ENCODE measurements at places on chromosomes 3 and 15. TPM values are rescaled to one million over a fixed set of nuclear protein-coding genes. Genes with fewer than 3 reads are reported as not detected.
A peak's percentile ranks its signal among the peaks of the same experiment; 100 is the strongest.

The ZNF280D gene
- 24.9 TPM for total RNA-seq

GRCh38 chr3:11932636-11933035, 71.6 kb upstream of the SYN2 start:
- DNase-seq, result no peak

The RHOV gene
- total RNA-seq, result not detected

GRCh38 chr3:13166243-13167063, 93.2 kb upstream of the IQSEC1 start:
- DNase-seq, result no peak

DNA sequence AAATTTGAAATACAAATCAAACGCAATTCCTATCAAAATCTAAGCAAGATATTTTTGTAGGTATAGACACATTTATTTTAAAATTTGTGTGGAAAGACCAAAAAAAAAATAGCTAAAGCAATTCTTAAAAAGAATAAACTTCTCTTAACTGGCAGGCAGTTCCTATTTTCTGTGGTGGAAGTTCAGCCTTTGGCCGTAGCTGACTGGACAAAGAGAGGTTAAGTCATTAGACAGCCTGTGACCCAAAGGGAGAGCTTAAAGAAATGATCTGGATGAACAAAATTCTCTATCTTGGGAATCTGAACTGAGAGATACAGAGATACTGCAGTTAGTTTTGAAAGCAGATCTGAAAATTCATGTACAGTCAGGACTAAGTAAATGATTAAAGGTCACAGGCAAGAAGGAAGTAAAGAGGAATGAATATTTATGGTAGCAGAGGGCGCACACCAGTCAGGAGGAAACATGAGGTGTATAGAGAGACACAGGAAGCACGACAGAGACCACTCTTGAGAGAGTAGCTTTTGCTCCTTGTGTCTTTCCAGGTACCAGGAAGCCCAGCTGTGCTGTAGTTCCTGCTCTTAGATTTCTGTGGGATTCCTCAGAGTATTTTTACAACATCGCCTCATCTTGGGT, 57.5 kb downstream of the TPRG1 start:
- DNase-seq, result no peak

DNA sequence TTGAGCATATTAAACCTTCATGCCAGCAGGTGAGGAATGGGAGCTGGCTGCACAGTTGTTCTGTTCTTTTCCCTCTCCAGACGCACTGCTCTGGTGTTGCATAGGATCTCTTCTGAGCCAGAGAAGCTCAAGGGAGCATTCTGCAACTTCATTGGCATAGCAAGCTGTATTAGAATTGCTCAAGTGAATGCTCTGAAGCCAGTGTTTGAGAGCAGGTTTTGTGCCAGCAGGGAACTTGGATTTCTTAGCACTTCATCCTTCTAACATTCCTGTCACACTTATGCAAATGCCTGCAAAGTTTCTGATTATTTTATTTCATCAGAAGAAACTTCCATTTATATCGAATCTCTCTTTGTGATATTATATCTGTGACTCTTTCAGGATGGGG, 366.6 kb downstream of the AGBL1 start:
- DNase-seq, result no peak

DNA sequence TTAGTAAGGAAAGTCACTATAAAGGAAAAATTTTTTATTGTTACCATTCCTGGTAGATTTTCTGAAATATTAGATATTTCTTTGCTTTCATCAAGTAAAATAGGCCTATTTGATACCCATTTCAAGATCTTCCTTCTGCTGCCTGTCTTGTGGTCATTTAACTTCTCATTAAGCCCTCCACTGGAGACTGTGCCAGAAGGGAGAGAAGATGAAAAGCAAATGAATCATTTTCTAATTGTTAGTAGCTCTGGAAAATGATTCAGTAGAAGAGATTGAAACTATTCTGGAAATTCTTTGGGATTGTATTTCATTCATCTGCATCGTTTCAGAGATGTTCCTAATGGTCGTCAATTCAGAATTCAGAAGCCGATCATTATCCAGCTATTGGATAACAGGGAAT, 3.2 kb downstream of the KCTD6 start:
- DNase-seq, result peak; percentile 33

DNA sequence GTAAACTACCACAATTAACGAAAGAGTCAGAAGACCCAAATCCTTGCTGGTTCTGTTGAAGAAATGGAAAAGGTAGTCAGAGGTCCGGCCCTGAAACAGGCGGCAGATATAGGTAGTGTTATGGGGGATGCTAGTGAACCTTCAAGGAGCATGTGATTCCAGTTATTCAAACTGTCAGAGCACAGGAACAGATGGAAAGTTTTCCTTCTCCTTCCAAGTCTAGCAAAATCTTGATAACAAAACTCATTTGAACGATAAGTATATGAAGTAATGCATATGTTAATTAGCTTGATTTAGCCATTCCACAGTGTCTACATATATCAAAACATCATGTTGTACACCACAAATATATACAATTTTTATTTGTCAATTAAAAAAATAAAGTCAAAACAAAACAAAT, 26.6 kb upstream of the GOLGA8J start:
- DNase-seq, result no peak

DNA sequence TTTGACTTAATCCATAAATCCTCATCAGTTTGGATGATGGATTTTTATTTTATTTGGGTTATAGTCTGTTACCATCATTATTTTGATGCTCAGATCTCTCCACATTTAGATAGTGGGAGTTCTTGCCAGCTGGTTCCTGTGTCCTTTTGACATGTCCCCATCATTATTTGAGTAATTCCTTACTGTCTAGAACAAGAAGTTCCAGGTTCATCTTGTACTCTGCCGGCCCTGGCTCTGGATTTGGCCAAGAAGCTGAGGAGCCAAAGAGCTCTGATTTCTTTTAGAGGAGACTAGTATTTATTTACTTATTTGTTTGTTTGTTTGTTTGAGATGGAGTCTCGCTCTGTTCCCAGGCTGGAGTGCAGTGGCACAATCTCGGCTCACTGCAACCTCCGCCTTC, 54.3 kb downstream of the PTPRG start:
- DNase-seq, result no peak

The UBAP1L gene
- 0.94 TPM for total RNA-seq

The SUSD5 gene
- 0.42 TPM for total RNA-seq

The TXNRD3 gene
- total RNA-seq, result 8.7 TPM

DNA sequence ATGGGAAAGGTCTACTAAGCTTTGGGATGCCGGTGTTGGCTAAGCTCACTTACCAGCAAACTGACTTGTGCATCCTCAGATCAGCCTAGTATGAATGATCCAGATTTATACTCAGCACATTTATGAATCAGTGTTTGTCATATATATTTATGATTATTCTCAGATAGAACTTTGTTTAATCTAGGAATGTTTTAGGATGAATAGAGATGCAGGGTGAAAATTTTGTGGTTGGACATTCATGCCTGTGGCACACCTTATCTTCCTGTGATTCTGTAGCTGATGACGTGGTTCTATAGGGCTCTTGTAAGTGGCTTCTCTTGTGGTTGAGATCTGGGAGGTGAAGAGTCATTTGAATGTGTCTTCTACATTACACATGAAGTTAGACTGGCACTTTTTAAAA, 11.4 kb downstream of the CDIN1 start:
- DNase-seq, result peak; percentile 68

DNA sequence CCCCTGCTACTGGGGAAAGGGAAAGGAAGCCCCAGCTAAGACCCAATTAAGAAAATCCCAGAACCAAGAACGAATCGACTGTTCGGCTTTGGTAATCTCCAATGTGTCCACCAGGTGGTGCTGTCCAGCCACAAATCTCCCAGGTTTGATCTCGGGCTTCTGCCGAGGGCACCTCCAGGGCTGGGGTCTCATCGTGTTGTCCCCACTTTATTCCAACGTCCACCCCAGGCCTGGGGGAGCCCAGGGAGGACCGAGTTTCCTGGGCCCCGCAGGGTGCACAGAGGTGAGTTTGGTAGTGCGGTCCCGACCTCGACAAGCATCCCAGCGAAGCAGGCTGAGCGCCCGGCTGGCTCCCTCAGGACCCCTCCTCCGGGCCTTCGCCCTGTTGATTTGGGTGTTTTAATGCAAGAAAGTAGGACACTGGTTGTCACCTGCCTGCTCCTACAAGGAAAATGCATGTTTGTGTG, 185.1 kb downstream of the GOLGA6L6 start:
- DNase-seq, result no peak

The CPOX gene
- 27.6 TPM for total RNA-seq

DNA sequence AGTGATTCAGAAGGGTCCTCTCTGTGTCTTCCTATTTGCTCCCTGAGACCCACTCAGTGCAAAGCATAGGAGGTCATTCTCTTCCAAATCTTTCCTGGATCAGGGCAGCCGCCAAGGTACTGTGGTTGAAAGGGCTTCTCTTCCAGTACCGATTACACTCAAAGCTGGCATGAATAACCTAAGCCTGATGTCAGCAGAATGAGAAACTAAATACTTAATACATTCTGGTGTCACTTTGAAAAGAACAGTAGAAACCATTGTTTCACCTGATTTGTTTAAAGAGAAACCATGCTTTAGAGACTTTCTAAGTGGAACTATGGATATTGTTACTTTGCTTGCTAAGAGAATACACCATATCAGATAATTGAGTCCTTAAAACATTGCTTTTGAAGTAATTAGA, 50.2 kb downstream of the PDHB start:
- peak; percentile 25 for DNase-seq

DNA sequence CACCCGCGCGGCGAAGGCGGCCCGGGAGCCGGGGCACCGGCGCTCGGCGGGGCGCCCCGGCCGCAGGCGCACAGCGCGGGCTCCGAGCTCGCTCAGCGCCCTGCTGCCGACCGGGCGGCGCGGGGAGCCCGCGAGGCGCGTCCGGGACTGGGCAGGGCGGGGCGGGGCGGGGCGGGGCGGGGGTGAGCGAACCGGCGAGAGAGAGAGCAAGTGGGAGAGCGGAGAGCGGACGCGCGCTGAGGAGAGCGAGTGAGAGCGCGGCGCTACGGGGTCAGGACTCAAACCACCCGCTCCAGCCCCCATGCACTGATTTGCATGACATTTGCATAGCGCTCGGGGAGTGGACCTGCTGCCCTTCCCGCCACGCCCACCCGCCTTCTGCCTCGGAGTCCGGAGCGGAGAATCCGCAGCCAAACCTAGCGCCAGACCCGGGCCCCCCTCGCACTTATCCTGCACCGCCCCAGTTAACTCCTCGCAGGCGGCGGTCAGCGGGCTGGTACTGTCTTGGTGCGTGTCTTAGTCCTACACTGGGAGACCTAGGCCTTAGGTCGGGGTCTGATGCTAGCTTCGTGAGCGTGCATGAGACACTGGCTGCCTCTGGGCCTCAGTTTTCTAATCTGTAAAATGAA, at the start of gene MYLK:
TSS of gene MYLK (minus strand) at position 130 of the 629 bp plus-strand sequence. CDS start 90,491 bp downstream, outside the sequence.
- peak; percentile 94 for DNase-seq

The AMOTL2 gene
- 295 TPM for total RNA-seq

GRCh38 chr3:46848271-46849044, 14.8 kb downstream of the MYL3 start:
- DNase-seq, result peak; percentile 38

- no peak for DNase-seq
Observed at GRCh38 chr3:192897005-192897404, 20.7 kb downstream of the MB21D2 start.

The MAPKBP1 gene
- total RNA-seq, result 18.7 TPM

DNA sequence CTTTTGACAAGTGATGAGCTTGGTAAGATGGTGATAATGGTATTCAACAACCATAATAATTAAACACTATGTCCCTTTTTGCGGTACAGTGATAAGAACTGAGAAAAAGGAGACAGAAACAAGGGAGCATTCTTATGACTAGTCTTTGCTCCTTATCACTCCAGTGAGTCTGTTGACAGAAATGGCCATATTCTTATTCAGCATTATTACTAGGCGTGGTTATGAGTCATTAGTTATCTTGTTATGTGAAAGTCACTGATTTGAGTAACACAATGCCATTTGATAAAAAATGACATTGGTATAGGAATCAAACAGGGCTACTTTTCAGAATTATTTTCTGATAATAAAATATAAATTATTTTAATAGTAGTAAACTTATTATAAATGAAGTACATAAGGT, 193.5 kb downstream of the C3orf38 start:
- no peak for DNase-seq

DNA sequence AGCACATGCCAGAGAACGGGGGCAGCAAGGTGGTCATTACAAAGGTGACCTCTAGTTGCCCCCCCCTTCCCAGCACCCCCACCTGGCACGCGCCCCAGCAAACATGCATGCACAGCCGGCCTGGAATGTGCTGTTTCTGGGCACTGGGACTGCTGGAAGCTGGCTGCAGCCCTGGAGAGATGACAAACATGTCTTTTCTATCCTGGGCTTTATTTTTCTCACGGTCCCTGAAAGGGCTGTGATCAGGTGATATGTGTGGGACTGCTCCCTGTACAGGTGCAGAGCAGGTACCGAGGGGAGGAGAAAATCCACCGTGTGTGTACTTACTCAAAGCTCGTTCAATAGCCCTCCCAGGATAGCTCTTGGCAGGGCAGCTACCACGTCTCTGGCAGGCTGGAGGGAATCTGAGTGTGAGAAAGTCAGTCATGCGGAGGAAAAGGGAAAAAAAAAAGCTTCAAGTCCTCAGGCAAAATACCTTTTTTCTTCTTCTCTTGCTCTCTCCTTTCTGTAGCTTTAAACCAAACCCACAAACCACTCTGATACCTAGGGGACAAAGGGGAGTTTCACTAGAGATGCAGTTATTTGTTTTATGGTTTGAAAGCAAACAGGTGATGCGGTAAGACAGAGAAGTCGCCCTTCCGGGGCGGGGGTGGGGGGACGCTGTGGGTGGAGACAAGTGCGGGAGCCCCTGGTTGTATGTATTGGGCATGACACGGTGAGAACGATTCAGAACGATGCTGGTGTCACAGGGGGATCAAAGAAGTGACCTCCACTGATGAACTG, 5.0 kb upstream of the HES1 start:
- DNase-seq, result no peak

DNA sequence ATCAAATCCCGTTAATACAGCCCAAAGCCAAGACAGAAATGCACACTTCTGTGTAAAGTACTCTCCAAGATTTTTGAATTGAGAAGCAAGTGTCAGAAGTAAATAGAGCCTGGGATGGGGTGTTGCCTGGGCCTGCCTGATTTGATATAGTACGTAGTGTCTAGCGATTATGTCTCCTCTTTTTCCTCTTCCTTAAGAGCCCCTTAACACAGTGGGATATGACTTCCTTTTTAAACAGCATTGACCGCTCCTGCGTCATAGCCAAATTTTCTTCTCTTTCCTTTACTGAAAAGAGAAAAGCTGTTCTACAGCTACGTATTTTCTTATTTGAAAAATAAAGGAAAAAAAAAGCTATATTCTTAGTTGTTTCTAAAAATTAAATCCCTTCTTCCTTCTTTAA, 97.7 kb downstream of the PLCL2 start:
- no peak for DNase-seq

The VEPH1 gene
- total RNA-seq, result 32.3 TPM

- DNase-seq, result no peak
Observed at GRCh38 chr3:128273841-128274573, 120.7 kb downstream of the EEFSEC start.

The TMOD3 gene
- 62.4 TPM for total RNA-seq
